CD8-positive, alpha-beta memory T cell (primary cell): ENCODE measurements at places on chromosomes 6 and 20.

GRCh38 chr6:35311390-35312075 is 13.9 kb downstream of the DEF6 start:
- DNase-seq: no peak

DNA sequence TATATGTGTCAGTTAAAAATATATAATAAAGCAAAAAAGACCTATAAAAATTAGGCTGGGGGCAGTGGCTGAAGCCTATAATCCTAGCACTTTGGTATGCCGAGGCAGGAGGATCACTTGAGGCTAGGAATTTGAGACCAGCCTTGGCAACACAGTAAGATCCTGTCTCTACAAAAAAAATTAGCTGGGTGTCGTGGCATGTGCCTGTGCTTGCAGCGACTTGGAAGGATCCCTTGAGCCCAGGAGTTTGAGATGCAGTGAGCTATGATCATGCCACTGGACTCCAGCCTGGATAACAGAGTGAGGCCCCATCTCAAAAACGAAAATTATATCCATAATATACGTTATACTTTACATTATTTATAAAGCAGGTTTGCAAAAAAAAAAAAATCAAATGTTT is 20.7 kb downstream of the TRDN start:
- DNase-seq: no peak

DNA sequence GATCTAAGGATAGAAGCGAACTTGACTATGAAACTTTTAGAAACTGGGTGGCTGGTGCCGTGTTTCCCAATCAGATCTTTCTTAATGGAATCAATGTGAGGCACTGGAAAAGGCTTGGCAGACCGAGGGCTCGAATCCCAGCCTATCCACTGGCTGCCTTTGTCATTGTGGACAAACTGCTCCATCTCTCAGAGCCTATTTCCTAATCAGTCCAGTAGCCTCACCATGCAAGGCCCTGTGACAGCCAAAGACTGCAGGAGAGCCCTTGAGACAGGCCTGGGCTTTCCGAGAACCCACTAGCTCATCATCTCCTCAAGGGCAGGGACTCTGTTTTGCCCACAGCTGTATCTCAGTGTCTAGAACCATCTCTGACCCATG is 43.4 kb downstream of the SPDEF start:
- no peak for DNase-seq

GRCh38 chr6:134328792-134329191 is 10.9 kb upstream of the SGK1 start:
- no peak for DNase-seq

- DNase-seq: no peak
Observed at GRCh38 chr6:80674669-80675068, 568.2 kb downstream of the BCKDHB start.

GRCh38 chr6:53065266-53066076 is at the start of gene FBXO9:
Gene FBXO9 (plus strand): TSS chr6:53065404. CDS start chr6:53065790, 386 bp downstream.
- DNase-seq: peak; percentile 82

DNA sequence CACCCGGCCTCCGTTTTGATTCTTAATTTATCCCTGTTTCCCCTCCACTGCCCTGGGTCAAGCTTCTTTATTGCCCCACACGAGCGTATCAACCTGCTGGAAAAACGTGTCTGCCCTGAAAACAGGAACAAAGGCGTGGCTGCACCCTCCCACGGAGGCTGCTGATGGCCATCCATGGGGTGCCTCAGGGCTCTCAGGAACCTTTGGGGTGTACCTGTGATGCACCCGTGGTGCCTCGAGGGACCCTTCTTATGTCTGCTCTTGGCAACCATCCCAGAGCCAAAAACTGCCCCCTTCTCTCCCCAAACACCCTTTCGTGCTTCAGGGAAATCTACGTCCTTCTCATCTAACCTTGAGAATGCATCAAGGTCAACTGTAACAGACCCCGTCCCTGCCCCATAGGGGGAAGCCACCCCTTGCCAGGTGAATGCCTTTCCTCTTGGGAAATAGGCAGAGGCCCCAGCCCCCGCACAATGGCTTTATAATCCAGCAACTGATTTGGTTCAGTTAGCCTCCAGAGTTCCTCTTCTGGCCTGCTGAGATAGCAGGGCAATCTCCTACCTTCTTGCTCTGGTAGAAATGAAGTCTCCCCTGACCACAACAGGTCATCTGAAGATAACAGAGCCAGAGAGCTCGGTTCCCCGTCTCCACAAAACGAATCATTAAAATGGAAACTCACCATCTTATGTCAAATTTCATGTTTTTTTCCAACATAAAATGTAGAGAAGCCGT is 29.4 kb downstream of the PSMG4 start:
- DNase-seq: no peak

- DNase-seq: no peak
Observed at GRCh38 chr20:23033918-23034317, 1.2 kb upstream of the SSTR4 start.
